ENCODE measurements at places on chromosomes 16 and 17. TPM values are rescaled to one million over a fixed set of nuclear protein-coding genes. Genes with fewer than 3 reads are reported as not detected.

MMP28 gene
- 10.8 TPM for polyA plus RNA-seq

- H3K27me3 ChIP-seq: no peaks in the 10 kb centered on the region
- no peak overlapping the region for H3K27ac ChIP-seq
- H3K4me3 ChIP-seq: no peak overlapping the region
- H3K36me3 ChIP-seq: no peaks in the 10 kb centered on the region
Measured at GRCh38 chr16:66585481-66586239, 6.4 kb downstream of the CMTM2 start.

SETD1A gene
- polyA plus RNA-seq: 2.2 TPM

- peaks cover 5% of the 10 kb centered on the region for H3K4me1 ChIP-seq
- DNase-seq: no peak
- H3K4me3 ChIP-seq: no peak overlapping the region
- H3K27me3 ChIP-seq: peaks cover under 1% of the 10 kb centered on the region
Measured at GRCh38 chr17:49760932-49761558, 2.9 kb downstream of the FAM117A start.

SHISA6 gene
- polyA plus RNA-seq: 0.21 TPM

DNA sequence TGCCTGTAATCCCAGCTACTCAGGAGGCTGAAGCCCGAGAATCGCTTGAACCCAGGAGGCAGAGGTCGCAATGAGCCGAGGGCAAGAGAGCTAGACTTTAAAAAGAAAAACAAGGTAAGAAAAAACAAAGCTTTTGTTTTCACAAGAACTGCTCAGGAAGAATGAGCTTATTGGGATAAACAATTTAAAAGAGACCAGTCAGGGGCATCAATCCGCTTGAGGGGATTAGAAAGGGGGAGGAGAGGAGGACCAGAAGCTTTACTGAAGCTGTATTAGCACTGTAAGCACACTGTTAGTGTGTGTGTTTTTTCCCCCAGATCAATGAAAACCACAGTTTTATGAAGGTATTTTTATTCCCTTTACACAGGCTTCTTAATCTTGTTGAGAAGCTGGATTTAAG lies 8.8 kb downstream of the TMEM170A start:
- no peak overlapping the region for H3K27ac ChIP-seq
- H3K4me1 ChIP-seq: peaks cover 10% of the 10 kb centered on the region
- H3K4me3 ChIP-seq: no peak overlapping the region

- DNase-seq: no peak
- no peak overlapping the region for H3K4me3 ChIP-seq
- H3K27me3 ChIP-seq: peaks cover 7% of the 10 kb centered on the region
- H3K27ac ChIP-seq: no peak overlapping the region
- no peaks in the 10 kb centered on the region for H3K4me1 ChIP-seq
Measured at GRCh38 chr16:50457979-50458491, 89.2 kb upstream of the BRD7 start.

- H3K27me3 ChIP-seq: no peaks in the 10 kb centered on the region
- H3K4me1 ChIP-seq: no peaks in the 10 kb centered on the region
- H3K4me3 ChIP-seq: no peak overlapping the region
- no peak overlapping the region for H3K27ac ChIP-seq
- H3K36me3 ChIP-seq: no peaks in the 10 kb centered on the region
Measured at GRCh38 chr17:54891176-54891821, 9.4 kb upstream of the TOM1L1 start.

ADGRG3 gene
- not detected for polyA plus RNA-seq

DNA sequence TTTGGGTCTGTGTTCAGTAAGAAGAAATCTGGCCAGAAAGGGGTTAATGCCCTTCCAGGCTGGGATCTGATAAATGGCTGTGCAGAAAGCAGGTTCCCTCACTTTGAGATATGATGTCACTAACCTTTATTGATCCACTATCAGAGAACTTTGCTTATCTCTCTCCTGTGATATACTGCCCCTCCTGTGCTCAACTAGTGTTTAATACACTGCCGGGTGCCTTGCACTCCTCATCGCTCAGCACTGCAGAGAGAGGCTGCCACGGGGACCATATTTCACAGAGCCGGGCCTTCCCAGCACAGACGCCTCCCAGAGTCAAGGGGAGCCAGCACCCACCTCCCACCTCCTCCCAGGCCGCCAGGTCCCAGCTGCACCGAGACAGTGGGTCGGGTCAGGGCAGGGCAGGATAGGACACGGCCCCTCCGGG lies 20.2 kb downstream of the ZFHX3 start:
- no peaks in the 10 kb centered on the region for H3K36me3 ChIP-seq
- DNase-seq: peak; percentile 12
- no peak overlapping the region for H3K4me3 ChIP-seq
- H3K27me3 ChIP-seq: no peaks in the 10 kb centered on the region

DNA sequence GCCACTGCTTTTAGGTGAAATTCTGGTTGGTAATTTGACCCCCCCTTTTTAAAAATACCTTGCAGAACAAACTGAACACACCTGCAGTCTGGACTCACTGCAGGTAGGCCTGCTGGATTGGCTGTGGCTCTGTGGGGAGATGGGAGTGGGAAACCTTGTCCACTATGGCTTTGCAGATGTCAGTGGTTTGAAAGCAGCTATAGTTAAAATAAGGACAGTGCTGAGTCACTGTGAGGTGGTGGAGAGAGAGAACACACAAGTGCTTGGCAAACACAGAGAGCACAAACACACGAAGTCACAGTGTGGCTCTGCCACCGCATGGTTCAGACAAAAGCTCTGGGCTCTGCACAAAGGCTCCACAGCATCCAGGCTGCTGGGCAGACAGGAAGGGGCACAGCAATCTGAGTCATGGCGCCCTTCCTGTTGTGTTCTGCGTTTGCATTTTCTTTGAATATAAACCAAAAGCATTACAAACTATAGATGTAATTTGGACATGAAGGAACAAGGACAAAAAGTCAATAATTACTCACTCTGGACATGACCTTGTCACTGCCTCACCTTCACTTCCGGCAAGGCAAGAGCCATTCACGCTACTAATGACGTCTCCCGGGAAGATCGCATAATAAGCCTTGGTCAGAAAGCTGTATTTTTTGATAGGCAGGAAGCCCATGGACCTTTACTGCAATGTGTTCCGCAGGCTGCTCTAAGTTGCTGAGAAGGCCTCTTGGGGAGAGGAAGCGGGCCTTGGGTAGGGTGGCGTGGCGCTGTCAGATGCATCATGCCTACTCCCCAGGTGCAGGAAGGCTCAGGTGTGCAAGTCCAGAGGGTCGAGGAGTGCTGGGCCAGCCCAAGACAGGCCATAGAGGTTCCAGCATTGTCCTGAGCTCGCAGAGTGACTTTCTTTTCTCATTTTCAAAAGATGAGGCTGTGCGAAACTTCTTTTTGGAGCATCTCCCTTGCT lies 60.1 kb upstream of the MED9 start:
- H3K4me1 ChIP-seq: peaks cover 22% of the 10 kb centered on the region
- DNase-seq: peak; percentile 36
- H3K27me3 ChIP-seq: no peaks in the 10 kb centered on the region
- H3K4me3 ChIP-seq: no peak overlapping the region
- H3K36me3 ChIP-seq: no peaks in the 10 kb centered on the region
- peak overlapping the region; percentile 68 for H3K27ac ChIP-seq

NPIPB12 gene
- 39.0 TPM for polyA plus RNA-seq

DNA sequence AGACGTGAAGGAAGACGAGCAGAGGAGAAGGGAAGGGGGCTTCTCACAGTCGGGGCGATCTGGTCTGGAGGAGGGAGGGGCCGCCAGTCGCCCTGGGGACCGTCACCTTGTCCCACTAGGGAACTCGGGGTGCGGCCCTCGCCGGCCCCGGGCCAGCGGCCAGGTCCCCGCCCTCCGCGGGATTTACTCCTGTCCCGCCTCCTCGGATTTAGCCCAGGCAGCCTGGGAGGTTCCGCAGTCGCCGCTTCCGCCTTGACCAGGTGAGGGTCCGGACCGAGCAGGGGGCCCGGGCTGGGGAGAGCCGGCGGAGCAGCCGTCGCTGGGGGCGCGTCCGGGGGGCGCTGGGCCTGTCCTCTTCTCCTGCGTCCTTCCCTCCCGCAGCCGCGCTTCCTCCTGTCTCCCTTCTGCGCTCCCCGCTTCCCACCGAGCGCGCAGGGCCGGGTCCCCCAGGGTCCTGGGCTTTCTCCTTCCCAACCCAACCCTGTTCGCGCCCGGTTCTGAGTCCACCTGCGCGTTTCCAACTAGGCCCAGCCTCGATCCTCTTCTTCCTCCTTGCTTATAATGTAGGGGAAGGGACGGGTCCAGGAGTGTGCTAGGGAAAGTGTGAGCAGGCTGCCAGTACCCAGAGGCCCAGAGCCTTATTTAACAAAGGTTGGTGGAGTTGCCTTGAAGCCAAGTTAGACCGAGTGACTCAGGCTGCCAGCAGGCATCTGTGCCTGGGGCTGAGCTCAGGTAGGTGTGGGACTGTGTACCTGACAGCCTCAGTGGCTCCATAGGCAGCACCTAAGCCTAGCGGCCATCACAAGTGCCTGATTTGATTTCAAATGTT lies at the start of gene TNK1:
Gene TNK1 (plus strand): TSS at position 235 of the 829 bp plus-strand sequence. CDS start 1,838 bp downstream, outside the sequence.
- no peaks in the 10 kb centered on the region for H3K36me3 ChIP-seq
- peak within 1 kb of the TSS; percentile 57 for H3K27ac ChIP-seq
- peaks cover 11% of the 10 kb centered on the region for H3K4me1 ChIP-seq
- peak; percentile 74 for DNase-seq

GRCh38 chr16:25838724-25839186 lies 147.0 kb downstream of the HS3ST4 start:
- H3K4me1 ChIP-seq: peaks cover 4% of the 10 kb centered on the region
- no peaks in the 10 kb centered on the region for H3K27me3 ChIP-seq
- H3K27ac ChIP-seq: no peak overlapping the region
- no peak overlapping the region for H3K4me3 ChIP-seq
- DNase-seq: peak; percentile 76

DNA sequence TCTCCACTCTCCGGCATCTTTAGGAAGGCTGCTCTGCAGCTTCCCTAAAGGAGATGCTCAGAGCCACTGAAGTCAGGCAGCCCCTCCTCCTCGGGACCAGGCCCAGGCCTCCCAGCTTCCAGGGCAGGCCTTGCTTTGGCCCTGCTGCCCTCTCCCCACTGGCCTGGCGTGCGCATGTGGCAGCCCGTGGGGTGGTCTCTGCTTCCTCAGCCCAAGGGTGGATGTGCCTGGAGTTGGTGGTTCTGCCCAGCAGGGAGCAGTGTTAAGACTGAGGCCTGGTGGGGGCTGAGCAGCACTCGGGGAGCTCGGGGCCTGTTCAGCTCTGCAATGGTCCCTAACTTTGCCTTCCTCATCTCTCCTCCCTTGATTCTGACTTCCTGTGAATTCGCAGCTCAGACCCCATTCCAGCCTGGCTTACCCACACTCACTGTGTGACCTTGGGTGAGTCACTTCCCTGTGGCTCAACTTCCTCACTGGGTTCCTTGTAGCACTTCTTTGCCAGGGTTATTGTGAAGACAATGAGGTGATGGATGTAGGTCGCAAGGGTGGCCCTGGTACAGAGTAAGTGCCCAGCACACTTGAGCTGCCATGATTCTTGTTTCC lies 63.2 kb downstream of the NKD1 start:
- no peaks in the 10 kb centered on the region for H3K36me3 ChIP-seq
- no peak for DNase-seq
- no peaks in the 10 kb centered on the region for H3K27me3 ChIP-seq
- peaks cover 53% of the 10 kb centered on the region for H3K4me1 ChIP-seq
- no peak overlapping the region for H3K4me3 ChIP-seq

- H3K36me3 ChIP-seq: no peaks in the 10 kb centered on the region
- no peak overlapping the region for H3K27ac ChIP-seq
- peaks cover 6% of the 10 kb centered on the region for H3K4me1 ChIP-seq
- no peak for DNase-seq
Measured at GRCh38 chr16:10982465-10983150, 38.2 kb downstream of the CLEC16A start.

- H3K27me3 ChIP-seq: no peaks in the 10 kb centered on the region
- no peak for DNase-seq
- no peak overlapping the region for H3K27ac ChIP-seq
- H3K4me1 ChIP-seq: no peaks in the 10 kb centered on the region
- no peak overlapping the region for H3K4me3 ChIP-seq
- no peaks in the 10 kb centered on the region for H3K36me3 ChIP-seq
Measured at GRCh38 chr17:78448356-78448993, 70.0 kb downstream of the PGS1 start.

GRCh38 chr17:12047681-12048376 lies 27.2 kb downstream of the MAP2K4 start:
- H3K4me1 ChIP-seq: no peaks in the 10 kb centered on the region
- no peak for DNase-seq
- no peak overlapping the region for H3K27ac ChIP-seq
- H3K4me3 ChIP-seq: no peak overlapping the region
- H3K36me3 ChIP-seq: no peaks in the 10 kb centered on the region

DNAH9 gene
- polyA plus RNA-seq: 2.7 TPM

DNA sequence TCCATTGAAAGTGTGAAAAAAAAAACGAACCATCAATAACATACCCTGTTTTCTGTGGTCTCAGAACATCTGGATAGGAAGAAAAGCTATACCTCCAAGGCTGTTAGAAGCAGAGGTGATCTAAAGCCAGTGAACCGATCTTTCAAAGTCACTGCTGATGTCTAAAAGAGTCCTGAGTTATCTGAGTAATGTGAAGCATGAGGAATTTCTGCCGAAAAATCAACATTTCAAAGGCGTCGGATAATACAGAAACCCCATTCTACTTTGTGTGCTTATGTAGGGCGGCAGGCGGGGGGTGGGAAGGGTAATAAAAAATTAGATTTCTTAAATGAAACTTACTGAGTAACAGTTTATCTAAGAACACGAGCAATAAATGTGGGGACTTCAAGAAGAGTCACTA lies 3.9 kb downstream of the XYLT1 start:
- H3K4me1 ChIP-seq: peaks cover 34% of the 10 kb centered on the region
- H3K36me3 ChIP-seq: no peaks in the 10 kb centered on the region
- no peaks in the 10 kb centered on the region for H3K27me3 ChIP-seq
- DNase-seq: no peak
- H3K4me3 ChIP-seq: no peak overlapping the region

GRCh38 chr17:2863204-2863603 lies 67.0 kb downstream of the RAP1GAP2 start:
- no peak overlapping the region for H3K27ac ChIP-seq
- no peaks in the 10 kb centered on the region for H3K4me1 ChIP-seq
- H3K36me3 ChIP-seq: no peaks in the 10 kb centered on the region
- H3K27me3 ChIP-seq: no peaks in the 10 kb centered on the region
- H3K4me3 ChIP-seq: no peak overlapping the region
- DNase-seq: no peak

CFAP97D1 gene
- not detected for polyA plus RNA-seq

DNA sequence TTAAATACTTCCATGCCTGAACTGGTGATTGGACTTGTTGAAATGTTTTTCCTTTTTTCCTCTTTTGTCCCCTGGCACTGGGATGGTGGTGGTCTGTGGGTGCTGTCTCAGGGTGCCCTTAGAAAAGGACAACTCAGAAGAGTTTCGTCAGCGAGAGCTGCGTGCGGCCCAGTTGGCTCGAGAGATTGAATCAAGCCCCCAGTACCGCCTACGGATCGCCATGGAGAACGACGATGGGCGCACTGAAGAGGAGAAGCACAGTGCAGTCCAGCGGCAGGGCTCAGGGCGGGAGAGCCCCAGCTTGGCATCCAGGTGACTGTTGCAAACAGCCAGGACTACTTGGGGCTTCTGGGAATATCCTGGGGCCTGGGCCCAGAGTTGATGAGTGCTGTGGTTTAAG lies 6.9 kb downstream of the ATXN2L start:
- H3K4me1 ChIP-seq: peaks cover 13% of the 10 kb centered on the region
- H3K27me3 ChIP-seq: no peaks in the 10 kb centered on the region
- H3K36me3 ChIP-seq: peaks cover 8% of the 10 kb centered on the region
- no peak overlapping the region for H3K27ac ChIP-seq
- no peak for DNase-seq
